ENCODE measurements at places on chromosomes 4 and X.

DNA sequence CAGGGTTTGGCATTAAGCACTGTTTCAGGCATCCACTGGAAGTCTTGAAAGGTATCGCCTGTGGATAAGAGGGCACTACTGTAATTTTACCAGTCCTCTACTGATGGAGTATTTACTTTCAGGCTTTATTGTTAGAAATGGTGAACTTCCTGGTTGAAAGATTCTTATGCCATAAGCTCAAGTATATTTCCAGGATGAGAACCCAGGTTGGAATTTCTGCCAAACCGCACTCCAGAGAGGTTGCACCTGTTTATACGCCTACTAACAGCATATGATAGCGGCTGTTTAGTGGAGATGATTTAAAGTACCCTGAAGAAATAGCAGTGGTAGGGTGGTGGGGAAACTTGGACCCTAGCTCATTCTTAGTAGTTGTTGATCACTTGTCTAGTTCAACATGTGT, 9.9 kb downstream of the FNIP2 start:
- DNase-seq, result no peak

DNA sequence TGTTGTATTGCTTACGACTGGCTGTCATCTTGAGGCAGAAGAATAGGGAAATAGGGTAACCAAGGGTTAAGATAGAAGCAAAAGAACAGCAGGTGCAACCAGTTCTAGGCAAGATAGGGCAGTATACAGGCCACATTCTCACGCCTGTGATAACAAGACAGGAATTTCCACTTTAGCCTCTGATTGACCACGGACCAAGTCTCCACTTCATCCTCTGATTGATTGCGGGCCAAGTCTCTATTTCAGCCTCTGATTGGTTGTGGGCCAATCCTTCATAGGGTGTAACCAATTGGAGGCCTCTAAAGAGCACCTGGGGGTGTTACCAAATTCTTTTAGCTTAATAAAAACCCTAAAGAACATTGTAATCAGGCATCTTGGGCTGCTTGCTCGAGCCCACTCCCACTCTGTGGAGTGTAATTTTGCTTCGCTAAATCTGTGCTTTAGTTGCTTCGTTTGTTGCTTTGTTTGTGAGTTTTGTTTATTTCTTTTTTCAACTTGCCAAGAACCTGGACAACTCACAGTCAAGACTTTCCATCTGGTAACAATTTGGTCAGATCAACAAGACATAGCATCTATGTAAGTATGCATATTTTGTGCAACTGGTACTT, 8.7 kb upstream of the TBC1D9 start:
- DNase-seq, result no peak

- DNase-seq, result no peak
Observed at GRCh38 chr4:188332265-188332664, 193.0 kb downstream of the TRIML1 start.

- peak; percentile 55 for DNase-seq
Observed at GRCh38 chr4:38062088-38062775, 102.0 kb downstream of the PTTG2 start.

DNA sequence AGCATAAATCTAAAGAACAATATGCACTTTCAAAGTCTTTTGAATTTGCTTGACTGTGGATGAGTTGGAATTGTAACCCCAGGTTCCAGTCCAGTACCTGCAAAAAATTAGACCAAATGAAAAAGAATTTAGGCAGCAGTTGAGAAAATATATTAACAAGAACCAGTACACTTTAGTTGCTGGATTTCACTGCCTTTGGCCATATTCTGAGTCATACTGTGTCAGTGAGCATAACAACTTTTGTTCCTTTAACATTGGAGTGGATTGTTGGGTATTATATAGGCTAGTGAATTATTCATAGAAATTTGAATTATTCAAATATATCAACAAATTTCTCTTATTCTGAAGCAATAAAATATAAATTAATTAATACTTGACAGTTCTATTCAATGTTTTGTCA, 101.5 kb upstream of the SMAD1 start:
- no peak for DNase-seq

- peak; percentile 22 for DNase-seq
Observed at GRCh38 chr4:44493924-44494323, 45.3 kb upstream of the KCTD8 start.

GRCh38 chr4:71520850-71521249, 182.0 kb downstream of the SLC4A4 start:
- no peak for DNase-seq

- DNase-seq, result no peak
Observed at GRCh38 chr4:151688003-151688784, 72.6 kb downstream of the GATB start.

GRCh38 chr4:158946825-158947224, 156.1 kb upstream of the RAPGEF2 start:
- no peak for DNase-seq

- no peak for DNase-seq
Observed at GRCh38 chr4:183185018-183185417, 86.0 kb downstream of the WWC2 start.

DNA sequence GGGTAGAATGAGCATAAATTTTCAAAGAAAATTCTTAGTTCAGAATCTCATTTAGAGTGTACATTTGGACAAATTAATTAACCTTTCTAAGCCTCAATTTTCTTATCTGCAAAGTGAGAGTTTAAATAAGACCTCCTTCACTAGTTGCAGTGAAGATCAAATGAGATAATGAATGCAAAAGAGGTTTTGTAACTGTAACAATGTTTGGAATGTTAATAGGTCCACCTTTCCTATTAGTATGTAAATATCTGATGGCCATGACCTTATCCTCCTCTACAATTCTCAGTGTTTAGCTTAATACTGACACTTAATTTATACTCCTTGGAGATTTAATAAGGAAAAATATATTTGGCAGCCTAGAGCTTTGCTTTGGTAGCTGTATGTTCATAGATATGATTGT, 138.8 kb downstream of the GABRG1 start:
- no peak for DNase-seq

GRCh38 chr4:130995988-130996387, 1900.0 kb downstream of the C4orf33 start:
- no peak for DNase-seq

DNA sequence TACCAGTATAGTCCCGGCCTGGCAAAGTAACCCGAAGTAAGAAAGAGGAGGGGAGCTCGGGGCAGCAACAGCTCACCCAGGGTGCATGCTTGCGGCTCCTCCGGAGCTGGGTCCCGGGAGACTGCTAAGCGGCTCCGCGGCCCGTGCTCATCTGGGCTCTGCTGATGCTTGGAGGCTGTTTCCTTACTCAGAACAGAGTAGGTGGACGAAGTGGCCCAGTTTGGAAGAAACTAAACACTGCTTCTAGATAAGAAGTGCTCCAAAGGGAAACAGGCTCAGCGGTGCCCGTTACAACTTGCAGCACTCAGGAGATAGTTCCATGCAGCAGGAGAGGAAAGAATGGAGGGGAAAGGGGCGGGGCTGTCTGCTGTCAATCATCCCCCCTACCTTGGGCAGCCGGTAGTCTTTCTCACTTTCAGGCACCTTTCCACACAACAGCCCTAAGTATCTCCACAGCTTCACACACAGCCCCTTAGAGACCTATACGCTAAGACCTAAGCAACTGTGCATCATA, at the start of gene COL4A6:
TSS of gene COL4A6 (minus strand) at position 313 of the 514 bp plus-strand sequence. CDS start at position 87, 226 bp downstream.
- no peak for DNase-seq

DNA sequence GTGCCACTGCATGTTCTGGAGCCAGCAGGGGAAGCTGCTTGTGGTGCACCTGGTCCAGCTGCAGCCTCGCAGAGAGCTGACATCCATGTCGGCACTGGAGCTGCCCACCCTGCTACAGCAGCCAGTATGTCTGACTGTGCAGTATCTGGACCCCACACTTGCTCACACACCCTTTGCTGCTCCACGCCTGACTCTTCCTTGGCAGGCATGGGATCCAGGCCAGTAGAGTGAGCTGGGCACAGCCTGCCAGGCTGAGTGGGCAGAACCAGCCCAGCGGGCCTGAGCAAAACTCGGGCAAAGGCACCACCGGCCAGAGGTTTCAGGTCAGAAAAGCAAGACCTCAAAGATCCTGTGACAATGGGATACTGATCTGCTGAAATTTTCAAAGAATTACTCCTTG, 690.1 kb downstream of the STPG2 start:
- no peak for DNase-seq

- DNase-seq, result no peak
Observed at GRCh38 chr4:21722157-21722839, 226.3 kb downstream of the KCNIP4 start.

DNA sequence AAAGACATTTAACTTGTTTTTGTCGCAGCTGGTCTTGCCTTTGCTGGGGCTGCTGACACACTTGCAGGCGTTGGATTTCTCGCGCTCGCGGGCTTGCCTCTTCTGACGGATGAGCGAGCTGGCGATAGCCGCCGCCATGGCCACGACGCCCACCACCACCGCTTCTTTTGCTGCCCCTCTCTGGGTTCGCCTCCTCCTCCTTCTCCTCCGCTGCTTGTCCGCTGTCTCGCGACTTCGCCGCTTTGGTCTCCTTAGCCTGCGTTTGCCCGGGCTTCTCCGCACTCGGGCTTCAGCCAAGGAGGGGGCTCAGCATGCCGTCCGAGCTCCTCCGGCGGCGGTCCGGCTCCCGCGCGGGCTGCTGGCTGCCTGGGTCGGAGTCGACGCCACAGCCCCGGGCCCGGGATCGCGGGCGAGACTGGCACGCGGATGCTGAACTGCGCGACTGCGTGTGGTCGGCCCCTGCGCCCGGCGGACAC, 613 bp downstream of the FGF13 start:
- DNase-seq, result no peak
